ENCODE measurements at places on chromosomes 16 and 17. TPM values are rescaled to one million over a fixed set of nuclear protein-coding genes. Genes with fewer than 3 reads are reported as not detected.

The QPRT gene
- 119 TPM for polyA plus RNA-seq

The MYO15A gene
- polyA plus RNA-seq = 5.5 TPM

The KRTAP4-3 gene
- not detected for polyA plus RNA-seq

The TMEM101 gene
- polyA plus RNA-seq = 44.7 TPM

All from H1 (cell line).